ENCODE measurements at places on chromosomes 1 and 21. TPM values are rescaled to one million over a fixed set of nuclear protein-coding genes. Genes with fewer than 3 reads are reported as not detected.

- DNase-seq, result peak; percentile 88
These were observed at the start of gene PANK4 for GRCh38 chr1:2525920-2526823. TSS of gene PANK4 (minus strand) at chr1:2526596. CDS start at chr1:2526587, 9 bp downstream.

DNA sequence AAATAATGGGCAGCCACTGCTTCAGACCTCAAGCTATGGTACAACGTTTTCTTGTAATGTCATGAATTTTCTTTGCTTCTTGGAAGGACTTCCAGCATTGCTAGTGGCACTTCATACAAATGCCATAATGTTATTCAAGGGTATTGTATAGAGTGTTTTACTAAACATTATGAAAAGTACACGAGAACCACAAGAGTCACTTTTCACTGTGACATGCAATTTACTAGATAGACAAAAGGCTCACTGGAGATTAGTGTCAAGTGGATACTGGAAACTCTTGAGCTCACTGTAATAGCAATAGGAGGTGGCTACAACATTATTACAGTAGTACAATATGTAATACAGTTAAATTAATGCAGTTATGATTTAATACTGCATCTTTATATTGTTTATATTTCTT, 5.3 kb upstream of the OLFM3 start:
- no peak for DNase-seq

- no peak for DNase-seq
These were observed 3.2 kb downstream of the SLAMF6 start for GRCh38 chr1:160519642-160520435.

DNA sequence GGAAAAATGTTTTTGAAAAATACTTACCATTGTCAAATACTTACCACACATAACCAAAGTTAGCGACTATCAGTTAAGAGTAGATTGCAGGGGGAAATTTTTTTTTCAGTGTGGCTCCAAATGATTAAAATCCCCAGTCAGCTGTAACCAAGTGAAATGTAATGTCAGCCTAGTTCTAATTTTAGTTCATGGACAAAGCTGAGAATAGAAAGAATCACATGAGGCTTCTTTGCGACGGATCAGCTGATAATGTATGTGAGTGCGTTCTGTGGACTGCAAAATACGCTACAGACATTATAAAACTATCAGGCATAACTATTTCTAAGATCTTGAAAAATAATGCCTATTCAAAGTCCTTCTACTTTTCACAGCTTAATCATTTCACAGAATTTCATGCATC, at the start of gene LRRC39:
LRRC39 (minus strand) TSS at position 166 of the 400 bp plus-strand sequence. CDS start 9,740 bp downstream, outside the sequence.
- no peak for DNase-seq

GRCh38 chr1:99956755-99957154, 13.0 kb upstream of the SLC35A3 start:
- DNase-seq, result peak; percentile 84

DNA sequence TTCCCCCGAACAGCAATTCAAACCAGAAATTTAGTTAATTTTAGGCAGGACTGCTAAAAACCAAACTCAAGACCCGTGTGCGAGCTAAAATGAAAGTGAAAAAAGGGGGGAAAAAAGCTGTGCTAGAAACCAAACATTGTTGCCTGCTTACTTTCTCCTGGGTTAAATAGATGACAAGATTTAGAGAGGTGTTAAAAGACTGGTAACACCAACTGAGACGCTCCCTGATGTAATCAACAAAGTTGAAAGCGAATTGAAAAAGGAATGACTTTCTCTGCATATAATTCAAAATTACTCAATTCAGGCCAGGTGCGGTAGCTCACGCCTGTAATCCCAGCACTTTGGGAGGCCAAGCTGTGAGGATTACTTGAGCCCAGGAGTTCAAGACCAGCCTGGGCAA, 6.8 kb downstream of the CDCA8 start:
- no peak for DNase-seq

DNA sequence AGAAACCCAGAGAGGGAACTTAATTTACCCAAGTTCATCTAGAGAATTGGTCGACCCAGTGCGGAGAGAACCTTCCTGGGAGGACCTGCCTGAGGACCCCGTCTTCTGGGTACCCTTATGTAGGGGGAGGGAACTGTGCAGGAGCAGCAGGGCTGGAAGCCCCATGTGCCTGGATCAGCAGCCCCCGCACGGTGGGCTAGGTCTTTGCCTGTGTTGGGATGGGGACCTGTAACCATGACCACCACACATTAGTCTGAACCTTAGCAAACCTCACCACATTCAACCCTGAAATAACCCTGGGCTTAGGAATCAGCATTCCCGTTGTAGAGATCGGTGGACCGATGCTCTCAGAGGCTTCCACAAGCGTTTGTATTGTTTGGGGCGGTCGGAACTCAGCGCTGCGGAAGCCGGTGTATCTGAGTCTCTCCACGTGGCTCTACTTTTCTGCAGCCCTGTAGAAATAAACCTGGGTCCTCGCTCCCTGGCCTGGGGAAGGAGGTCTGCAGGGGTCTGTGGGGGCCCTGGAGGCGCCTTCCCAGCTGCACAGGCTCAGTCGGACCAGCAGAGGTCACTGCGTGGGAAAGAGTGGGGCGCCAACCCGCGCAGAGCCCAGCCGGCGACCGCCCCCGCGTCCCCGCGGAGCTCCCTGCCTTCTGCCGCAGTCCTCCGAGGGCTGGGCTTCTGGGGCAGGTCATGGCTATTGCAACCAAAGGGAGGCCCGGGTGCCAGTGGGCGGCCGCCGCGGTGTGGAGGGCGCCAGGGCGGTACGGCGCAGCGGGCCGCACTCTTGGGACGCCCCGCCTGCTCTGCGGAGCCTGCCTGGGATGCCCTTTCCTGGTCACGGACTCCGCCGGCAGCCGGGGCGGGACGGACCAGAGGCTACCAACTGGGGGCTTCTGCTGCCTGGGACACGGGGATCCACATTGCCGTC, 36.2 kb upstream of the KCNA10 start:
- no peak for DNase-seq

DNA sequence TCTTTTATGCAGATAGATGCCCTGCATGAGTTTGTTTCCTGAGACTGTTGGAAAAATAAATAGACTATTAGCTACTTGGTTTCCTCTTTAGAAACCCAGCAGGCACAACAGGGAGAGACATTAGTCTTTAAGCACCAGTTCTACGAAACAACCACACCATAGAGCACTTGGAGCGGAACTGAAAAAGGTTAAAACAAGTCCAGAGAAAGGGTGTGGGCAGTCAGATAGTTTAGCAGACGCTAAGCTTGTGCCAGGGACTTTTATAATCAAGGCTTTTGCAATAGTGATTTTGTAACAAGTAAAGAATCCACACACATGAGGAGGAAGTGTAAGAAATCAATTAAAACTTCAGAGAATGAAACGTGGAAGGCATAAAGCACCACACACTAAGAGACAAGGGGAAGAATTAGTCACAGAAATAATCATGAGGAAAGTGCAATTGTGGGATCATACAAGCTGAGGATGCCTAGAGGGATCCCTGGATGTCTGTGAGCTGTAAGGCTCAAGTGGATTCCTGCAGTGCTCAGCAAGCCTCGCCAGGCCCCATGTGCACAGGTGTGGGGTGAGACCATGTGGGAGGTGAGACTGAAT, 37.8 kb upstream of the TLR5 start:
- no peak for DNase-seq

DNA sequence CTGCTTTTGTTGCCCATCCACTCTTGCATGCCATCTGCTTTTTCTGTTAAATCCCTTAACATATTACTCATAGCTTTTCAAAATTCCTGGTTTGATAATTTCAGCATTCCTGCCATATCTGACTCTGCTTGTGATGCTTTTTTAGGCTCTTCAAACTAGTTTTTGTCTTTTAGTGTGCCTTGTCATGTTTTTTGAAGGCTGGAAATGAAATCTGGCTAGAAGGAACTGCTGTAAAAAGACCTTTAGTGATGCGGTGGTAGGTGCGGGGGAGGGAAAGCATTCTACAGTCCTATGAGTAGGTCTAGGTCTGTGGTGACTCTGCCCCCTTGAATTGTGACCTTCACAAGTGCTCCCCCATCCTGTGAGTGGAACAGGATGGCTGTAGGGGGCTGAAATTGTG, 15.0 kb upstream of the S100B start:
- peak; percentile 16 for DNase-seq

DNA sequence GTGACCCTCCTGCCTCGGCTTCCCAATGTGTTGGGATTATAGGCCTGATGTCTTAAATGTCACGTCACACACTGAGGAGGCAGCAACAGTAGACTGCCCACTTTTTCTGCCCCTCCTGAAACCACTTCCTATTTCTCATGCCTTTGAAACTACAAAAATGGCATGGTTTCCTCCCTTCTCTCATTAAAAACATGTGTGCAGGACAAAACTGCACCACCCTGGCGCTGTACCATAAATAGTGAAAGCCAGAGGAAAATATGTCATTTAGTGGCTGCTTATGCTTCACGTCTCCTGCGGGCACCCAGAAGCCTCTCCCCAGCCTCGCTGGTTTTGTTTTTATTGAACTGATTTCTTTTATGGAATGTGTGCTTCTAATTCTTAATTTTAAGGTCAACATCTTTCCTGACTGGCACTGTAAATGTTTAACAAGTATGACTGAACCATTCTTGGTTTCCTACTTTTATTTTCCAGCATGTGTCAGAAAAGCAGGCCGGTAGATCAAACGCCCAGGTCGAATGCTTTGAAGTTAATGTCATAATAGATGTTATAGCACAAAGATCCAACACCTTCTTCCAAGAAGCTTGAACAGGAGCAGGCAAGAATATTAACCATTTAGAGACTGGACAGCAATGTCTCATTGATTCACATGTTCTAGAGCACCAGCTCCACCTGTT, 59.6 kb upstream of the C1orf87 start:
- DNase-seq, result peak; percentile 80

DNA sequence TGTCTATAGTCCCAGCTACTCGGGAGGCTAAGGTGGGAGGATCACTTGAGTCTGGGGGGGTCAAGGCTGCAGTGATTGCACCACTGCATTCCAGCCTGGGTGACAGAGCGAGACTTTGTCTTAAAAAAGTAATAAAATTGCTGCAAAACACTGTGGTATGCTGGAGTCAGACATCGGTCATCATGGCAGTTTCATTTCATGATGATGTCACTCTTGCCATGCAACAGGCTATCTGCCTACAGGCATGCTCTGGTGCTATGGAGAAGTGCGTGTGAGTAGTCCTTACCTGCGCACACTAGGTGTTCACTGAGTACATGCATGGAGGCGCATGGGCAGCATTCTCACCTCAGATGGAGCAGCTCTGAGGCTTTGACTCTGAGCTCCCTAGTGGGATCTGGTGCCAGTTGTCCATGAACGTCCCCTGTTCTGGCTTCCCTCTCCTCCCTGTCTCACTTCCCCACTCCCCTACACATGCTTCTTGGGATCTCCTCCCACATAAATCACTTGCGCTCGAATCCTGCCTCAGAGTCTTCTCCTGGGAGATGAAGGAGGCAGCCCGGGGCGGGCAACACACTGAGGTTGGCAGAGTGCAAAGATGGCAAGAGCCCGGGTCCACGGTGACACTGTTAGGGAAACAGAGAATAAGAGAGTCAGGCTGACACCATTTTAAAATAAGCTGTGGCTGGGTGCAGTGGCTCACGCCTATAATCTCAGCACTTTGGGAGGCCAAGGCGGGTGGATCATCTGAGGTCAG, 10.4 kb upstream of the CELA3B start:
- DNase-seq, result peak; percentile 55

GRCh38 chr1:54708385-54708784, 7.3 kb upstream of the TTC4 start:
- DNase-seq, result no peak

DNA sequence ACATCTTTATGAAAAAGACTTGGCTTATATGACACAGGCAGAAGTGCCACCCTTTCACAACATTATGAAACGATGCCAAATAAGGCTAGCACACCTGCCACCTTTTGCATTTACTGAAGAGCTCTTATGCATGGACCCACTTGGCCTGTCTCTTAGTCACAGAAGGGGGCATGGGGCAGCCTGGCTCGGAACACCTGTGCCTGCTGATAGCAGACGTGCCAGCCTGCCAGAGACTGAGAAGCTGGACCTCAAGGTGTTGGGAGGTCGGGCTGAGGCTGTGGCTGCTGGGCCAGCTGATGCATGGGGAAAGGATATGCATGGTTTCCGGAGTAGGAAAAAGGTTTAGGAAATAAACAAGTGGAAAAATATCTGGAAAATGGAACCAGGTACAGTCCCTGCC, 21.5 kb downstream of the RCAN1 start:
- no peak for DNase-seq

DNA sequence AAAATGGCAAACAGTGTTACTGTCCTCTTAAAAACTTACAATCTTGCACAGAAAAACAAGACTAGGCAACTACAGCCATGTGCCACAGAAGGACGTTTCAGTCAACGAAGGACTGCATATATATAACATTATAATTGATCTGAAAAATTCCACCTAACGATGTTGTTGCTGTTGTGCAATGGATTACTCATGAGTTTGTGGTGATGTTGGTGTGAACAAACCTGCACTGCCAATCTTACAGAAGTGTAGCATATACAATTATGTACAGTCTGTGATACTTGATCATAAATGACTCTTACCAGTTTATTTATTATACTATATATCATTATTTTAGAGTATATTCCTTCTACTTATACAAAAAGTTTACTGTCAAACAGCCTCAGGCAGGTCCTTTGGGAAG, 6.8 kb upstream of the VAMP4 start:
- no peak for DNase-seq

DNA sequence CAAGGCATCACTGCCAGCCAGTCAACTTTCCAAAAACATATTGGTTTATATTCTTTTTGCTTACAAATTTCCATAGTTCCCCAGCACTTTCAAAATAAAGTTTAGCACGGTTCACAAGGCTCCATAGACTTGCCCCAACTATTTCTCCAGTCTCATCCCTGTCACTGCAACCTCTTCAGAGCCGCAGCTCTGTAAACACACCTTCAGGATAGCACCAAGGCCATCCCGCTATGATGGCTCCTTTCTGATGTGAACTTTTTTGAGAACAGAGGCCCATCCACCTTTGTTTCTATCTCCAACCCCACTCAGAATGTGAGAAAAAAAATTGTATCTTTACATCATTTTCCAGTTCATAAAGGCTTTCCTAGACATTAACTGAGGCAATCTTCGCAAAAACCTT, 26.3 kb downstream of the PGM1 start:
- DNase-seq, result no peak

- no peak for DNase-seq
These were observed 2.3 kb downstream of the MAGI3 start for GRCh38 chr1:113392541-113393128.

DNA sequence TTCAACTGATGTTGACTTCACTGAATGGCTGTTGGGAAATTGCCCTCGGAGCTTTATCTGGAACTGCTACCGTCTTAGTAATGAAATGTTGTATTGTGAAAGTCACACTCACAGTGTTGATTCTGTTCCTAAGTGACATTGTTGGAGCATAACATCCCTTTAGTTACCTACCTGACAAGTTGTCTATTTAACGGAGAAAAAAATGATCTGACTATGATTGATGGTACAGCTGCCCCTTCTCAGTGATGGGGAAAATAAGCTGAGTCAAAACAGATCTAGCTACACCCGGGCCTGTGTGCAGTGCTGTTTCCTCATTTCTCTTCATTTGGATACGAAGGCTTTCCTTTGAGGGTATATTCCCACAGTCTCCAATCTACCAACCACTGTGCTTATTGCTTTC, 472.3 kb upstream of the BRINP3 start:
- DNase-seq, result no peak

- DNase-seq, result no peak
These were observed 114.3 kb upstream of the GPR52 start for GRCh38 chr1:174333437-174333836.

The ORC1 gene
- total RNA-seq, result 15.6 TPM

The CIART gene
- total RNA-seq, result 5.1 TPM

The NUDT4B gene
- 23.1 TPM for total RNA-seq

The GPA33 gene
- total RNA-seq, result not detected

The EFNA1 gene
- total RNA-seq, result not detected

The RASAL2 gene
- total RNA-seq, result 24.7 TPM

The PCBP3 gene
- 2.8 TPM for total RNA-seq
